ENCODE measurements at places on chromosomes 5 and 9. TPM values are rescaled to one million over a fixed set of nuclear protein-coding genes. Genes with fewer than 3 reads are reported as not detected.

The PCDHB15 gene
- 2.6 TPM for total RNA-seq

The TAF1L gene
- total RNA-seq, result not detected

- no peaks in the 10 kb centered on the region for H3K4me1 ChIP-seq
- H3K36me3 ChIP-seq, result no peaks in the 10 kb centered on the region
- no peak overlapping the region for H3K4me3 ChIP-seq
- no peak overlapping the region for H3K27ac ChIP-seq
- DNase-seq, result no peak
Measured at GRCh38 chr5:33890131-33891032, 1.4 kb downstream of the ADAMTS12 start.

- H3K27ac ChIP-seq, result no peak overlapping the region
Measured at GRCh38 chr5:111782216-111782615, 25.2 kb upstream of the NREP start.

- H3K4me3 ChIP-seq, result no peak overlapping the region
- H3K4me1 ChIP-seq, result no peaks in the 10 kb centered on the region
- H3K36me3 ChIP-seq, result no peaks in the 10 kb centered on the region
- H3K27me3 ChIP-seq, result no peaks in the 10 kb centered on the region
- no peak overlapping the region for H3K27ac ChIP-seq
- no peak for DNase-seq
Measured at GRCh38 chr5:10914741-10915480, 153.9 kb upstream of the DAP start.

- DNase-seq, result no peak
- H3K36me3 ChIP-seq, result no peaks in the 10 kb centered on the region
- H3K27ac ChIP-seq, result no peak overlapping the region
- no peaks in the 10 kb centered on the region for H3K4me1 ChIP-seq
Measured at GRCh38 chr5:10860645-10861422, 99.8 kb upstream of the DAP start.

DNA sequence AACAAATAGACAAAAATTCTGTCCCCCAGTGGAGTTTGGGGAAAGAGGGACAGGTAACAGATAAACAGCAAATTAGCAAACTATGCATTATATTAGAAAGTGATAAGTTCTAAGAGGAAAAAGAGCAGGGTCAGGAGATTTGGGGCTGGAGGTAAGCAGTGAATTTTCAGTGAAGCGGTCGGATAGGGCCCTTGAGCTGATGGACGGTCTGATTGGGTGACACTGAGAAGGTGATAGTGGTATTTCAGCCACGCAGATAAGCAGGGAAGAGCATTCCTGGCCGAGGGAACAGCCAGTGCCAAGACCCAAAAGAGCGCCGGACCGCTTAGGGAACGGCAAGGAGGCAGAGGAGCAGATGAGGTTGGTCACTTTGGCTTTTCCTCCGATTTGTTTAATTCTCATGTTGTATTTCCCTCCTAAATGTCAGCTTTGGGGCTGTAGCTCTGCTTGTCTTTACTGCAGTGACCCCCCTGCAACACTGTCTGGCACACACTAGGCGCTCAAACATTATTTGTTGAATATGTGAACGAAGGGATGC, 1.1 kb upstream of the PTPN3 start:
- no peak for DNase-seq
- H3K4me3 ChIP-seq, result peak overlapping the region; percentile 18
- peaks cover 12% of the 10 kb centered on the region for H3K4me1 ChIP-seq
- peak overlapping the region; percentile 72 for H3K27ac ChIP-seq
- no peaks in the 10 kb centered on the region for H3K27me3 ChIP-seq
- no peaks in the 10 kb centered on the region for H3K36me3 ChIP-seq

Data from pancreas (tissue), 10 donors.